Right hindlimb (tissue), 1 donor: ENCODE measurements at places on chromosomes 2 and 18.

- DNase-seq: no peak
Observed at GRCh38 chr2:96344011-96344410, 8.4 kb downstream of the NCAPH start.

DNA sequence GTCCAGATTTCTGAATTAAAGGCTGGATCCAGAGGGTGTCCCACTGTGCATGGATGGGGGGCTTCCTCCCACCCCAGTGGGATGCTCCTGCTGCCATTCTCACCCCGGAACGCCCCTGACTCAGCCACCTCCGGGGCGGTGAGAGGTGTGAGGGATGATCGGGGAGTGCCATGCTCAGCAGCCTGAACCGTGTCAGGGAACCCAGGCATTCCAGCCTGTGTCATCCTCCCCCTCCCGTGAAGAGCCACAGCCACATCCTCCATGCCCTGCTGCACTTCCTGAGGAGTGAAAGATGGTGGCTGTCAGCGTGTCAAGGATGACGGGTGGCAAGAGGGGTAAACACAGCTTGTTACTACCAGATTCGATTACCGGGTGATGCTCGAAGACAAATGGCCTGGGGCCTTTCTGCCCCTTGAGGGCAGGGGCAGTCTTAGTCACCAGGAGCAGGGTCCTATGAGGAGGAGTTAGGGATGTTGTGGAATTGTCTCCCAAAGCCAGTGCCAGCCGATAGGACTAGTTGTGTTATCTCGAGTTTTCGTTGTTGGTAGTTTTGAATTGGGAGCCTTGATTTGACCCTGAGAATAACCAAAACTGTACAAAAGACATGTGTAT is 80.8 kb downstream of the TCF7L1 start:
- no peak for DNase-seq

DNA sequence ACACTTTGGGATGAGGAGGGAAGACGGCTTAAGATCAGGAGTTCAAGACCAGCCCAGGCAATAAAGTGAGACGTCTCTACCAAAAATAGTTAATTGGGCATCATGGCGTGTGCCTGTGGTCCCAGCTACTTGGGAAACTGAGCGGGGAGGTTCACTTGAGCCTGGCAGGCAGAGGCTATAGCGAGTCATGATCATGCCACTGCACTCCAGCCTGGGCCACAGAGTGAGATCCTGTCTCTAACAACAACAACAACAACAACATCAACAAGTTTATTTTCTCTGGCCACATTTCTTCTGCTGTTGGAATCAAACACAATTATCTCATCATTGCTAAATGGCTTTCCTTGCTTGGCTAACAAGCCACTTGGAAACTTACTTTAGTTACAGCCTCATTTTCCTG is 13.4 kb downstream of the NIFK start:
- no peak for DNase-seq

DNA sequence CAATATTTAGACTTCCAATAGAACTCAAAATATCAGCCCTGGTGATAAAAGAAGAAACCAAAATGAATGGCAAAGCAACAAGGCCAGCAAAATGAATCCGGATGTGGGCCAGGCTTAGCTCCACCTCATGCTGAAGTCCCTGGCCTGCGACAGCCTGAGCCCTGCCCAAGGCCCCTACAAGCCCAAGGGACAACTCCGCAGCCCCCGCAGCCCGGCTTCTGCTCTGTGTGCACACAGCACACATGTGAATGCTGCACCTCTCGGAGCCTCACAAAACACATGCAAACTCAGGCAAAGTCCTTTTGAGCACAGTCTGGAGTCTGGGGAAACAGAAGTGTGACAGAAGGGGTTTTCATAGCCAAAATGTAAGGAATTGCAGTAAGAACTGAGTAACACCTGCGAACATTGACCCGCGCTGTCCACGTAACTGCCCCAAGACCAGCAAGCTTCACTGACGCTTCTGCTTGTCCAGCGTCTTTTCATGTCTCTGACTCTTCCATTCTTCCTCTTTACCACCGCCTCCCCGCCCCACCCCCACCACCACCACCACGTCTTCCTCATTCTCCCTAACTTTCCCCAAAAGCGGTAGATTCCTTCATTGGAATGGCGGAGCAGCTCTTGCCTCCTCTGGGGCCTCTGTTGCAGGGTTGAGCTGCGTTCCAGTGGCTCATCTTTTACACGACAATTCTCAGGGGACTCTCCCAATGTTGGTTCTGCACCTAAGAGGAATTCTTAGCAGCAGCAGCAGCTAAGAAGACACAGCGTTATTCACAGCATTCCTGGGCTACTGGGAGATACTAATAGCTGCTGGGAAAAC is 136.4 kb upstream of the COPS8 start:
- no peak for DNase-seq
